Germinal center (tissue), 1 donor: ENCODE measurements at places on chromosomes 5 and 9.

GRCh38 chr5:162289489-162289888, 221.9 kb downstream of the GABRG2 start:
- DNase-seq = no peak

GRCh38 chr5:31638748-31639418, at the start of gene PDZD2:
Gene PDZD2 (plus strand): TSS chr5:31639131.
- DNase-seq = peak; percentile 70

GRCh38 chr5:146209714-146210113, 6.3 kb downstream of the RBM27 start:
- DNase-seq = no peak

GRCh38 chr5:141762790-141763368, 80.8 kb upstream of the ARAP3 start:
- no peak for DNase-seq

- no peak for DNase-seq
Measured at GRCh38 chr5:41748631-41749030, 121.6 kb downstream of the OXCT1 start.

DNA sequence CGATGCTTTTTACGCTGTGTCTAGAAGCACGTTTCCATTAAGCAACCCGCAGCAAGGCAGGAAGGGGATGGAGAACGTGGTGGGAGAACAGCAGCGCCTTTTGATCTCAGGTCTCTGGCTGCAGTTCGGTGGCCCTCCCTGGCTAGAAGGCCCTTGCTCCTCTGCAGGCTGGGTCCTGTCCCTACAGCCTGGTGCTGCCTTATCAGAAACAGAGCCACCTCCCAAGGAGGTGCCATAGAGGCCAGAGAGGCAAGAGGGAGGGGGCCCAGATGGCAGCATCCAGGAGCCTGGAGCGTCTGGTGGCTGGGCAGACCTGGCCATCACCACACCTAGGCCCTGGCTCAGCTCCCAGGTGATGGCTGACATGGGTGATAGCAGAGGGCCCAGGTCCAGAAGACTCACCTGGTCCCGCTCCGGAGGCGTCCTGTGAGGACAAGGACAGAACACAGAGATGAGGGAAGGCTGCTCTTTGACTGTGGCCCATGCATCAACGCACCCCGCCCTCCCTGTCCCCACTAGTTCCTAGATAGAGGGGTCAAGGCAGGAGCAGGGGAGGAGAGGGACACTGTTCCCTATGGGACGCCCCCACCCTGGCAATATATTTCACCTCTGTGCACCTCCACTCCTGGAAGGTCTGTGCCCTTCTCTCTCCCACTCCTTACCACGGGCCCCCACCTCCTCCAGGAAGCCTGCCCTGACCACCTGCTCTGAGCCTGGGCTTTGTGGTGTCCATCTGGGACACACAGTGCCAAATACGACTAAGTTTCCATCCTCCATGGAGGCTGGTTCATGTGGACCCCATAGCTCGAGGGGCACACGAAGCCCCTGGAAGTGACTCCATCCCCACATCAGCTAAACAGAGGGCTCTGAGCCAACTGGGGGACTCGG, 41.6 kb upstream of the SARDH start:
- no peak for DNase-seq

GRCh38 chr9:106450549-106450948, 412.4 kb upstream of the ZNF462 start:
- DNase-seq = no peak

GRCh38 chr5:154780128-154780527, 25.0 kb downstream of the LARP1 start:
- no peak for DNase-seq

DNA sequence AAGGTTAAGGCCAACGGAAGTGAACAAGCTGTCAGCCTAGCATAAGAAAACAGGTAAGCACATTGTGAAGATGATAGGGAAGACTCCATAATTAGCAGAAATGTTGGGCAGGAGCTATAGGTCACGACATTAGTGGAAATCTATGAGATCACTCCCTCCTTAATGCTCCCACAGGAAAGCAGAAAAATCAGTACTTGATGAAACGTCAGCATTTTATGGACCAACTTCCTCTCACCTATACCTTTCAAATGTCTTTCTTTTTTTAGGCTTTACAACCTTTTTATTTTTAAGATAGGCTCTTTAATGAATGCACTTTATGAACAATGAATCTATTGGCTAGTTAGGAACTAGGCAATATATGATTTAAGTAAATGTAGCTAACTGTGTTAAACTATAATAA, 29.4 kb upstream of the HCN1 start:
- no peak for DNase-seq

DNA sequence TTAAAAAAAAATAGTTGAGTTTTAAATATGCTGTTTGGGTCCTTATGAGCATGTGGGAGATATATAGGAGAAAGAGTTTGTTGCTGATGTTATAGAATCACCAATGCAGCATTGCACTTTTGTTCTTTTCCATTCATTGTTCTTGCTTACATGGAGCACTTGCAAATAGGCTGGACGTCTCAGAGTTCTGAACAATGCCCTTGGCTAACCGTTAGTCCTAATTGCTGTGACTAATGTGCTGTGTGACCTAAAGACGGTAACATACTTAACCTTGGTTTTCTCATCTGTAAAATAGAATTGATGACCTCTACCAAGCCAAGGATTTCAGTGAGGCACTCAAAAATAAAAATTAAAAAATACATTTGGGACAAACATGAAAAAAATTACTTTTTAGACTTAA, 29.8 kb downstream of the PIK3R1 start:
- no peak for DNase-seq

GRCh38 chr5:10399839-10400238, 41.8 kb upstream of the ROPN1L start:
- no peak for DNase-seq

- DNase-seq = no peak
Measured at GRCh38 chr9:110464321-110464720, 115.2 kb downstream of the SVEP1 start.

GRCh38 chr5:83714810-83715209, 5.8 kb downstream of the HAPLN1 start:
- no peak for DNase-seq

DNA sequence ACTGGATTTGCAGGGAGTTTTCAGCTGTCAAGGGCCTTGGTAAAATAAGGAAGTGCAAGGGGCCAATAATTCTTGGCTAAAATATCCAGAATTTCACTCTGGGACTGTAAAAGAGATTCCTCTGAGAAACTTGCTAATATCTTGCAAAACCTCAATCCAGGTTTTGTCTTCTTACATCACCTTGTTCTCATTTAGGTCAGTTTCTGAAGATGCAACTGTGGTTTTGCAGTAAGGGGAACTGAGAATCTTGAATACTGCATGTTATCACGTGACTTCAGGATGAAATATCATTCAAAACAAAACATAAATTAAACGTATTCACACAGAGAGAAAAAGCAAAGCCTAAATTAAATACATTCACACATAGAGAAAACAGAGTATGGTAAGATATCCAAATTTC, 35.0 kb upstream of the RIC1 start:
- peak; percentile 38 for DNase-seq

- DNase-seq = no peak
Measured at GRCh38 chr5:114657342-114658130, 295.7 kb downstream of the KCNN2 start.

DNA sequence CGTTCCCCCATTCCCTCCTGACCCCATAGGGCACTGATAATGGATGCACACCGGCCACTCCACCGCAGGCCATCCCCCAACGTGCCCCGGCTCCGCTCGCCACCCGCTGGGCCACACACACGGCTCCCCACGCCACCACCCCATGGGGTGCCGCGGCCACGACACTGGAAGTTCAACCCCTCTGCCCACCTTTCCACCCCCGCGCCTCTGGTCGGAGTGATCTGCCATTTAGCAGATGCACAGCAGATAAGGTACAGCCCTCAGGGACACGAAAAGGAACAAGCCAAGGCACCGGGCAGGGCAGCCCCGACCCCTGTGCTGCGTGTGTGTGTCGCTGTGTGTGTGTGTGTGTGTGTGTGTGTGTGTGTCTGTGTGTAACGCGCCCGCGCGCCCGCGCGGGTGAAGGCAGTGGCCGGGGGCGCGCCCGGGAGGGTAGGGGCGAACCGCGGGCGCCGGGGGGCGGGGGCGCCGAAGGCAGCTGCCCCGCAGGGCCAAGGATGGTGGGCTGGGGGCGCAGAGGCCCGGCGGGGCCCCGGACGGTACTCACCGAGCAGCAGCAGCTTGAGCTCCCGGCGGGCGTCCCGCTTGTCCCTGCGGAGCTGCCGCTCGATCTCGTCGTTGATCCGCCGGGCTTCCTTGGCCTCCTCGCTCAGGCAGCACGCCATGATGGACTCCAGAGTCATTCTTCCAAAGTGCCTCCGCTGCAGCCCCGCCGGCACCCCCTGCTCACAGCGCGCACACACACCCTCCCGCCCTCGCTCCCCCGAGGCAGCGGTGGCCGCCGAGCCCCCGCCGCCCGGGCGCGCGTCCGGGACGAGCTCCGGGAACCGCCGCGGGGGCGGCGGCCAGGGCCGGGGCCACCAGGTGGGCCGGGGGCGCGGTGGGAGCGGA, 813 bp downstream of the GNAQ start:
- DNase-seq = no peak

DNA sequence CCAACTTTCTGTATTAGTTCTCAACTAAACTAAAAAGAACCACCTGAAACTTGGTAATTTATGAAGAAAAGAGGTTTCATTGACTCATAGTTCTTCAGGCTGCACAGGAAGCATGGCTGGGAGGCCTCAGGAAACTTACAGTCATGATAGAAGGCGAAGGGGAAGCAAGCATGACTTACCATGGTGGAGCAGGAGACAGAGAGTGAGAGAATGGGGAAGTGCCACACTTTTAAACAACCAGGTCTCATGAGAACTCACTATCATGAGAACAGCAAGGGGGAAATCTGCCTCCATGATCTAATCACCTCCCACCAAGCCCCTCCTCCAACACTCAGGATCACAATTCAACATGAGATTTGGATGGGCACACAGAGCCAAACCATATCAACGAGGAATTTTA, 123.5 kb downstream of the DEPDC1B start:
- DNase-seq = no peak

DNA sequence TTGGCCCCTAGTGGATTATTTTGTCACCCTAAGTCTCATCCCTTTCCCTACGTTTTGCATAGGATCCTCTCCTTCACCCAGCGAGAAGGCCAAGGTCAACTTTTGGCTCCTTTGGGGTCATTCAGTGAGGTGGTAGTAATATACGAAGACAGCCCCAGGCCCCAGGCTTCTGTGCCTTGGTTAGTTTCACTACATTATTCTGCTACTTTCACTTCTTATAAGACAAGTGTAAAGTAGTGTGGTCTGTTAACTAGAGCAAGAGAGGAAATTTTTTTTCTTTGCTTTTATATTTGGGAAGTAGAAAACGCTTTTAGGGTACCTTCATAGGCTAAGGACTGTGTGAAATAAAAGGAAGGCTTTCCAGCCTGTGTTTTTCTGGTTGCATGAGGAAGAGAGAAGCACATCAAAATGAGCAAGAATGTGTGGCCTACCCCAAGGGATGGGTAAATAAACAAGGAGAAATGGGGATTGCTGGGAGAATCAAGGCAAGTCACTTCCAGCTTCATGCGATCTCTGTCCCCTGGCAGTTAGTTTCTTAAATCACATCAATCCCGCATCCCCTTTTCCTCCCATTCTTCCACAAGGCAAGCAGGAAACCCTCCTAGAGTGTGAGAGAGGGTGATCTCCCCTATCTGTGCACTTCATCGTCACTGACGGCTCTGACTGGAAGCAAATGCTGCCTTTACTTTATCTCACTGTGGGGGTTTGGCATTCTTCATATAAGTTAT, 677.0 kb upstream of the WWC1 start:
- DNase-seq = no peak

DNA sequence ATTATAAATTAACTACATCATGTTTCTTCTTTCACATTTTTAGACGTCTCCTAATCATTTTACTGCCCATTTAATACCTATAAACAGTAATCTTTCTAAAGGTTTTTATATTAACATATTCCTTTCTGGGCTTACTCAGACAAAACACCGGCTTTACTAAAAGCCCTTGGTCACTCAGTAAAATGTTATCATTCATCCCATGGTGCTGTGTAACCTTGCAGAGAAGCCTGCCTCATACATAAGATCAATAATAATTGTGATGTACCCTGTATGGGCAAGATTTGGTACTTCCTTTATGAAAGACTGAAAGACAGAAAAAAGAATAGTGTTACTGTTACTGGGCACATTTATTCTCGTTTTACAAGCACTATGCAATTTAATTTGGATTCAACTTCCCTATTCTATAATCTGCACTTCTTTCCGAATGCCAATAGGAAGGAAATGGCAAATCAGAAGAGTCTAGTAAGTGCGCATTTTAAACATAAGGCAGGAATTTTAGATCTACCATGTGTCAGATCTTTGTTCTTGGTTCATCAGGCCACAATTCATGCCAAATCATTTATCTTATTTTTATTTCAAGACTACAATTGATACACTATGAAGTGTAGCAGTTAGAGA, 522.2 kb downstream of the CSNK1G3 start:
- DNase-seq = no peak

GRCh38 chr5:32840606-32841005, 129.5 kb downstream of the NPR3 start:
- no peak for DNase-seq

DNA sequence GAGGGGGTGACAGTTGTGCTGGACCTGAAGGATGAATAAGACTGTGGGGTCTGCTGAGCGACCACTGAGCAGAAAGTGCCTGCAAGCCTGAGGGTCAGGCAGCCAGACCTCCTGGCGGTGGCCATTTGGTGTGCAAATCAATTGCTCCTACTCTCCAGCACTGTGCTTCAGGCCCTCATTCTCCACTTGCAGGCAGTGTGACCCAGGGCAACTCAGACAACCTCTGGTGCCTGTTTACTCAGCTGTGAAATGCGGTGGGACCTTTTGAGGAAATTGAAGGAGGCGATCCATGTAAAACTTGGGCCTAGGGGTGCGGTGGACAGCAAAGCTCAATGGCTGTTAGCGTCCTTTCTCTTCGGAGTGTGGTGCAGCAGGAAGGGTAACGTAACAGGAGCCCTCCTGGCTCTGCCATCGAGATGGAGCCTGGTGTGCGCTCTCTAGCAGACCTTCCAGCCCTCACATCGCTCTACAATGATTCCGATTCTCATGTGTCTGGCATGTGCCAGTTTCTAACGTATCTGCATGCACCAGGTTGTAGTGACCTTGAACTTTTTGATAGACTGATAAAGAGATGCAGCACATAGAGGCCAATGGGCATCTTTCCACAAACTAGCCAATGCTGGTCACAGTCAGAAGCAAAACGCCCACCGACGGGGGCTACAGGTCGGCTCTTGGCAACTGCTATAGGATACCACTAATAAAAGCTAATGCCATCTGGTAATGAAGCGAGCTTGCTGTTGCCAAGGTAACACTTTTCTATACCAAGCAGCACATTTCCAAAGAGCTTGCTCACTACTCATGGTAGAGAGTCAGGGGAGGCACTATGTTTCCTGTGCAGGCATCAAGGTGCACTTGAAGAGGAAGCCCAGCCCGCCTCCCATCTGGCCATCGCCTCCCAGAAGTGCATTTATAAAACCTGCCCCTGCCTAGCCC, 159.7 kb upstream of the RAPGEF1 start:
- no peak for DNase-seq
